ENCODE measurements at places on chromosomes 5 and 9.
A peak's percentile ranks its signal among the peaks of the same experiment; 100 is the strongest.

DNA sequence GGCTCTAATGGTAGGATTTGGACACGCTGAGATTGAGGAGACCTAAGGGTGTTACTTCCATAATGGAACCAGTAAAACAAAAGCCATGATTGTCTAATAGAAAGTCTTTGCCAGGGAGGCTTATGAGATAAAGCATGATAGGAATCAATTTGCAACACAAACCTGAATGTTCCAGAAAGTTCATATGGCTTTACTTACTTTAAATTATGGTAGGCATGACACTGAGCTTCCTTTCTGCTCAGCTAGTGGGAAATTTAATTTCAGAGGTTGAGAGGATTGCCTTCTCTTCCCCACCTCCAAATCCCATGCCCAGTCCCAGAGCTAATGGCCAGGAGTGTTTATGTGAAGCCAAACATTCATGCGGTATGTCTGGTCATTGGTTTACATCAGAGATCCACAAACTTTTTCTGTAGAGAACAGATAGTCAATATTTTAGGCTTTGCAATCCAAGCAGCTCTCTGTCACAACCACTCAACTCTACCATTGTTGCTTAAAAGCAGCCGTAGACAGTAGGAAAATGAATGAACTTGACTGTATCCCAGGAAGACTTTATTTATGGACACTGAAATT, 114.5 kb downstream of the UGCG start:
- no peak for DNase-seq

DNA sequence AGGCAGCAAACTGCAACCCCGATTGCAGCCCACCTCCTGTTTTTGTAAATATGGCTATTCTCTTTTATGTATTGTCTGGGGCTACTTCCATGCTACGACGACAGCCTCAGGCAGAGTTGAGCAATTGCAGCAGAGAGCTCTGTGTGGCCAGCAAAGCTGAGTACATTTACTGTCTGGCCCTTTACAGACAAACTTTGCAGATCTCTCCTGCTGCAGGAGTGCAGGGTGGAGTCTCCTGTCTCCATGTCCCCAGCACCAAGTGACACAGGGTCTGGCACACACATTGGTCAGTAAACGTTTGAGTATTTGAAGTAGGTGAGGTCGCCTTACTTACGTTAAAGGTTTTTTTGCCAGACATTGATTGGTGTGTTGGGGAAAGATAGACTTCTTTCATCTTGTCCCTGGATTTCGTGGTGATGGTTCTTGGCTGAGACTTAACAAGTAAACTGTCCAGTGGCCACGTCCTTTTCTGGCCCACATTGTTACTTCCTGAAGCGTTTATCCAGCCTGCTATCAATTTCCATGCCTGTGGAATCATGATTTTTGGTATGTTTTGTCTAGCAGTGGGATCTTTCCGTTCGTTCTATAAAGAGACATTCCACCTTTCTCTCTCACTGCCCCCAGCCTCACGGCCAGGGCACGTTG, 27.2 kb downstream of the PRRC2B start:
- DNase-seq: peak; percentile 54

- peak; percentile 16 for DNase-seq
Measured at GRCh38 chr5:15791274-15791673, 291.3 kb downstream of the FBXL7 start.

- no peak for DNase-seq
Measured at GRCh38 chr5:131245312-131245711, 18.5 kb upstream of the CDC42SE2 start.

- peak; percentile 71 for DNase-seq
Measured at GRCh38 chr9:79012561-79012960, 559.2 kb upstream of the TLE4 start.

GRCh38 chr5:24320643-24321042, 324.1 kb downstream of the CDH10 start:
- DNase-seq: no peak

GRCh38 chr5:169296419-169297143, 4.4 kb downstream of the SLIT3 start:
- DNase-seq: peak; percentile 37

All from astrocyte of the spinal cord (primary cell).